Activated CD8-positive, alpha-beta memory T cell treated with anti-CD3 and anti-CD28 coated beads, Interleukin-2, amount 50 U/mL, for 4 hours (primary cell): ENCODE measurements at places on chromosomes 16 and 17.

- no peak for DNase-seq
Measured at GRCh38 chr16:66693149-66693548, 3.4 kb downstream of the CMTM4 start.

- no peak for DNase-seq
Measured at GRCh38 chr17:74474043-74474792, 7.8 kb downstream of the CD300A start.

DNA sequence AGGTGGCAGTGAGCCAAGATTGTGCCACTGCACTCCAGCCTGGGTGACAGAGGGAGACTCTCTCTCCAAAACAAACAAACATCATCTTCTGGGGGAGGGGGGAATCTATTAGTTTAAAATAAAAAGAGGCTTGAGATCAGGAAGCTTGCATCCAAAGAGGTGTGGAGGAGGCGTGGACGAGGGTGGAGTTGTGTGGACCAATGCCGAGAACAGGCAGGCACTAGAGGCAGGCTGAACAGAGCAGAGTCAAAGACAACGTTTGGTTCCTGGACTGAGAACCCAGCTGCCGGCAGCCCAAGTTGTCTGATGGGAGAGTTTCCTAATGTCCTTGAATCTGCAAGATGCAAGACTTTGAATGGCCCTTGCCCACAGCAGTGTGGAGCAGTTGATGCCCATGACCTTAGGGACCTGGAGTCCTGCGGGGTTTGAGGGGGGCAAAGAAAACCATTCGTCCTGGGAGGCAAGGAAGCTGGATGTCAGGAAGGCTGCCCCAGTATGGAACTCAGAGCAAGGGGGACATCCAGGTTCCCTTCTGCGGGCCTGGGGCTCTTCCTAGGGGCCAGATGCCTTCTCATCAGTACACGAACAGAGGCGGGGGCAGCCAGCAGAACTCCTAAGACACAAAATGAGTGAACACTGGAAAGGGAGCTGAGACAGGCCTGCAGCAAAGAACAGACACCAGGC is 9.2 kb downstream of the TBC1D16 start:
- DNase-seq, result no peak

DNA sequence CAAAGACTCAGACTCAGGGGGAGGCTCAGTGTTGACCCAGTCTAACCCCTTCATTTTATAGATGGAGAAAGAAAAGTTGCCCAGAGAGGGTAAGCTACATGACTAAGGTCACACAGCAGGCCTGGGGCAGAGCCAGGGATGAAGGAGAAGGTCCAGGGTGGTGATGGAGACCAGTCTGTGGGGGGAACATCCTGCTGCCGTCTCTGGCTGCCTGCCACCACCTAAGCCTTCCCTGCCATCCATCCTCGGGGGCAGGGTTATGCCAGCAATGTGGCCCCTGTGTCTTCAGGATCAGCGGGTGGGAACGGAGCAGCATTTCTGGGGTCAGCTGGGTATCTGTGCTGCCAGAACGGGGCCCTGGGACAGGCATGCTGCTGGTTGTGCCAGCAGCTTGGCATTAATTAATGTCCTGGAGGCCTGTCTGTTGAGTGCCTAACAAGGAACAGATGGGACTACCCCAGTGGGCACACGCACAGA is 5.5 kb downstream of the DOK4 start:
- DNase-seq, result no peak

DNA sequence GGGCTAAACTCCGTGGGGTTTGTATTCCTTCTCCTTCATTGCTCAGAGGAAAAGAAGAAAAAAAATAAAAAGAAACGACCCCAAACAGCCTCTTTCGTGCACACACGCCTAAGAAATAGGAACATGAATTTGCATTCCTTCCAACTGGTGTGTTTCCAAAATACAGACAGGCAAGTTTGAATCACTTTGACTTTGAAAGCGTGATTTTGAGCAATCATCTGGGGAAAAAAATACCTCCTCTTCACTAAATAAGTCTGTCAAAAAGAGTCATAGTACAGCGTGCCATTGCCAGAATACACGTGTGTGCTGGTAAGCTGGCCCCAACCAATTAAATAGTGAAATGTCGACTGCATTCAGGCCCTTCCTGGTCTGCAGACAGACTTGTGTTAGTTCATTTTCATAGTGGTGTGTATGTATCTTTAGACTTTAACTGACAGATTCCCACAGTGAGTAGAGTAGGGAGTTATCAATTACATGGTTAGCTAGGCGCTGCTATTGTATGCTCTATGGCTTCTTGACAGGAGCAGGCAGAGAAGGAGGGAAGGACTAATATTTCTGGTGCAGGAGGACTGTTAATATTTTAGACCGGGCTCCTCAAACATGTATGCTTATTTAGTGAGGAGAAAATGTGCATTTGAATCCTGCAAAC is 618.3 kb downstream of the MAF start:
- DNase-seq, result no peak

GRCh38 chr17:31058976-31059375 is 35.8 kb upstream of the NF1 start:
- no peak for DNase-seq

DNA sequence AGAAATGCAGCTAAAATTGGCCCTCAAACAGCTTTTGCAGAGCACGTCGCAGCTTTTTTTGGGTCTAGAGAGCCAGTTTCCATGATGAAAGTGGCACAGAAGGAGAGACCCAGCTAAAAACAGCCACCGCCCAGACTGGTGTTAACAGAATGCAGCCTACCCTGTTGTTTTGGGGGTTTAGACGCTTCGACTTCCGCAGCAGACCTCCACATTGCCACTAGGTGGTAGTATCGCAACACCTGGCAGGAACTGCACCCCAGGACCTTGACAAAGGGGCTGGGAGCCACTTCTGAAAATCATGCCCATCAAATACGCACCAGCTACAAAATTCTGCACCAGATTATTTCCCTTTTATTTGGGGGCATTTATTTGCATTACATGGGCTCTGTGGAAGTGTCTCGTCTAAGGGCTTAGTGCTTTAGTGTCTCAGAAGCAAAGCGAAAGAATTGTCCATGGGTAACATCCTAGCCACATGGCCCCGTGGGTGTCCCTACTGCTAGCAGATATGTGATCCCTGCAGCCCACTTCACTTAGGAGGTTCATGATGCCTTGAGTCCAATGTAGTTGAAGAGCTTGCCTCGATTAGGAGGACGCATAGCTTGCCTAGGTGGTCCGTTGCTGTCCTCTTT is 167.1 kb downstream of the HAPSTR1 start:
- DNase-seq, result peak; percentile 16

GRCh38 chr17:2841606-2842005 is 45.4 kb downstream of the RAP1GAP2 start:
- DNase-seq, result no peak
